Right forelimb (tissue), 1 donor: ENCODE measurements at places on chromosomes 2 and 18.

DNA sequence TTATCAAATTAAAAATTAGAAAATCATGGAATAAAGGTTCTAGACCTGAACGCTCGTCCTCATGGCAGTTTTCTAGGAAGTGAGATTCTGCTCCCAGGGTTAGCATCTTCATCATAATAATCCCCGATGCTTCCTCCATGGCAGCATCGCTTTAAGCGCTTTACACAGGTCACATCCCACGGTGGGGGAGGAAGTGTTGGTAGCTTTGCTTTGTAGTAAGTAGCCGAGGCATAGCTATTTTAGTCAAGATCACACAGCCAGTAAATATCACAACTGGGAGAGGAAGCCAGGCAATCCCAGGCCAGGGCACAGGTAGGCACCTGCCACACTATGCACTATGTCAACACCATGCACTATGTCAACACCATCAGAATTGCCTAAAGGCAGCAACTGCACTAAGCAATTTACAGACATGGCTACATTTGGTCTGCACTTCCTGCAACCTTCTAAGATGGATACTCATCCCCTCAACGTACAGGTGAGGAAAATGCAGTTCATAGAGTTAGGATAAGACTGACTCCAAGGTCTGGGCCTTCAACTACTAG is 205.5 kb downstream of the FBXO15 start:
- DNase-seq, result no peak

GRCh38 chr2:120269076-120269744 is 16.6 kb downstream of the RALB start:
- no peak for DNase-seq

- DNase-seq, result no peak
These were observed 54.3 kb downstream of the R3HDM1 start for GRCh38 chr2:135585586-135585985.

DNA sequence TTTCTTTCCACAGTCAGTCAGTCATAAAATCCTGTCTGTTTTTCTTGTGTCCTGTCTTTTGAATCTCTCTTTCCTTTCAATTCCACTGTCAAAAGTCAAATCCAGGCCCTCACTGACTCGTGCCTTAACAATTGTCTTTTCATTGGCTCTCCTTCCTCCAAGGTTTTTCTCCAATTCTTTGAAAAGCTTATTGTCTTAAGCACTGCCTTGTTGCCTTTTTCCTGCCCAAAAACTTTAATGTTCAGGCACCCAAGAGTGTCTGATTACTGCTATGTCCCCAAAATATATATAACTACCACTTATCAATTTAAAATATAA is 13.9 kb upstream of the SULT1C4 start:
- DNase-seq, result no peak

DNA sequence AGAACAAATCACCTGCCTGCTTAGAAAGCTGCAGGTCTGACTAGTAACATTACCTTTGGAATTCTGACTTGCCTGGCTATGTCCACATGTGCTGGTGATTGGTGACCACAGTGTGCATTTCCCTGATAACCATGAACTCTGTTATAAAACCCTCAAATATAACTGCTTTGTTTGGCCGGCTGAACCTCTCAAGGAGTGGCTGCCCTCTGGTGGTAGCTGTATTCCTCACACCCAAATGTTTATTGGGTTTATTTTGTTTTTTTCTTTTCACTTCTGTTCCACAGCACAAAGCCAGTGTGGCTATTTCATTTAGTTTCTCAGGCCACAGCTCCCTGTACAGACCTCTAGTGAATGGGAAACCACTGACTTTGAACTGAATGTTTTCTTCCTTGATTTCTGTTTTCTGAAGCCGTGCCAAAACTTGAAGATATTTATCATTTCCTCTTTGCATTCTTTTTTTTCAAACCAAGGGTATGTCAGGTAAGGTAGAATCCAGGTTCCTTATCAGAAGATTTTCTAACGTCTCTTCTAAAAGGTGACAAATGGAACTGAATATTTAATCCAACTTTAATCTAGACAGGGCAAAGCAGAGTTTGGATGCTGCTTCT is 549.0 kb upstream of the VRK2 start:
- peak; percentile 53 for DNase-seq

DNA sequence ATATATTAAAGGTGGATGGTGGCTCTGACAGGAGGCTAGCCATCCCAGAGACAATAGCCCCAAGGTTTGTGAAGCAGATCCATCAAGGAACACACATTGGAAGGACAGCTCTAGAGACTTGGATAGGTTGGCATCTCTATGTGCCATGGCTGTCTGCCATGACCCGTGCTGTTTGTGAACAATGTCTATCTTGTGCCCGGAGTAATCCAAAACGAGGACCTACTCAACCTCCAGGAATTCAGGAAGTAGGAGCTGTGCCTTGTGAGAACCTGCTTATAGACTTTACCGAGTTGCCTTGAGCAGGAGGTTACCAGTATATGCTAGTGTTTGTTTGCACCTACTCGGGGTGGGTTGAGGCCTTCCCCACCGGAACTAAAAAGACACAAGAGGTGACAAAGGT is 43.1 kb upstream of the SELENOI start:
- DNase-seq, result no peak
